ENCODE measurements at places on chromosomes 16 and 17. TPM values are rescaled to one million over a fixed set of nuclear protein-coding genes. Genes with fewer than 3 reads are reported as not detected.

Gene IGF2BP1
- total RNA-seq: 0.52 TPM

Gene ETV4
- total RNA-seq: 0.54 TPM

Gene TUBG1
- total RNA-seq: 38.1 TPM

Gene SSTR5
- total RNA-seq: not detected

GRCh38 chr17:72702998-72703397, 389.5 kb downstream of the SLC39A11 start:
- DNase-seq: no peak

- DNase-seq: no peak
Measured at GRCh38 chr17:77403854-77404253, 263.1 kb downstream of the SEC14L1 start.

- DNase-seq: no peak
Measured at GRCh38 chr17:20307326-20307910, 159.9 kb downstream of the LGALS9B start.

DNA sequence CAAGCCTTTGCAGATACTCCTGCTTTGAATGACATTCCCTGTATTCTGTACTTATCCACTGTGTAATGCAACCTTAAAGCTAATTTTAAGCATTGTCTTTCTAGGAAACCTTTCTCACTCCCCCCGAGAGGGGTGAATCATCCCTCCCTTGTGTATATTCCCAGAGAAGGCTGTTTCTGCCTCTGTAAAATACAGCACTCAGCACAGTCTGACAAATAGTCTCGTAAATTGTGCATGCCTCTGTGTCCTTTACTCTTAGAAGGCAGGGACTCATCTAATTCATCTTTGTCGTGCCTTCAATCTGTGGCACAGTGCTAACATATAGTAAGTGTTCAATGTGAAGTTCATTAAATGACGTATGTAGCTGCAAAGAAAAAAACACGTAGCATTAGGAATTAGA, 200.7 kb downstream of the CA10 start:
- DNase-seq: no peak

- no peak for DNase-seq
Measured at GRCh38 chr16:54291656-54292487, 5.3 kb upstream of the IRX3 start.

DNA sequence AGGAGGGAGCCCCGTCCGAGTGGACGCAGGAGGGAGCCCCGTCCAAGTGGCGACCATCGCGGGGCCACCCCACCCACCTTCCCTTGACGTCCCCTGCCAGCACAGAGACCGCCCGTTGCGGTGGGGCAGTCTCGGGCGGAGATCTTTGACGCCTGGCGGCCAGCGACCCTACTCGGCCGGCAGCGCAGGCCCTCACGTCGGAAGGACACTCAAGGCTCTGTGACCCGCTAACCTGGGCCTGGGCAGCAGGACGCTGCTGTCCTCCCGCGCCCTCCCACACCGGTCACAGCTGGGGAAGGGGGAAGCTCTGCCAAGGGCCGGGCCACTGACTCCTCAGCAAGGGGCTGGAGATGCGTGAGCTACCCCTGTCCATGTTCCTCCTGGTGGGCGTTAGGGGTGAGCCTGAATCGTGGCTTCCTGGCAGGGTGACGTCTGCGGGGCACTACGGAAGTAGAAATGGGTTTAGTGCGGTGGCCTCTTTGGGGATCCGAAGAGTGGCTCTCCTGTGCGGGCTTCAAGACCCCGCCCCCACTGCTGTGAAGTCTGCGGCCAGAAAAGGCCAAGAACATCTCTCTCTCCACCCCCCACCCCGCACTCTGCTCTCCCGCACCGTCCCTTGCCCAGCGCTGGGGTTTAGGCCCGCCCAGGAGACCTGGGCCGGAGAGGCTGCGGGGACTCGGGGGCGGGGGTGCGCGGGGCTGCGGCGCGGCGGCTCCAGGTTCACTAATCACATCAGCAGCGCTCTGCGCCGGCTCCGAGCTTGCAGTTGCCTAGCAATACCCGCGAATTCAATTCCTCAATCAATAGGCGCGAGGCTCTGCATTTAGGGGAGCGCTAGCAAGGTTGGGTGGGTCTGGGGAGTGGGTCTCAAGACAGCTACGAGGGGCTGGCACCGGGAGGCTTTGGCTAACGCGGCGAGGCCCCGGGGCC, 5.8 kb downstream of the CBX8 start:
- DNase-seq: peak; percentile 37

Gene MARCHF10
- total RNA-seq: 8.8 TPM

DNA sequence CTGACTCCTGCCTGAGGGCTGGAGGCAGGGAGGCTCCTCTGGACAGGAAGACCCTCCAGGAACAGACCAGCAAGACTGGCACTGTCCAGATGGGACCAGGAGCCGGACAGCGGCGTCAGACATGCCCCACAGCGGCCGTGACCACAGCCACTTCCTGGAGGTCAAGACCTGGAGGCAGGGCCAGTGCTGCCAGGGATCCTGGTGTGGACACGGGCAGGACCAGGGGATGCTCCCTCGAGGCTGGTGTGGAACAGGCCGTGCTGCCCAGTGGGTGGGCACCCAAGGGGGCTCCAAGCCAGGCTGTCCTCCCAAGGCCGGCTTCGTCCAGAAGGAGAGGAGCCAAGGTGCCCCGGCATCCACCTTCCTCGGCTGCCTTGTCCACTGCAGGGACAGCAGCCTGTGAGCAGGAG, 4.5 kb upstream of the CCDC57 start:
- no peak for DNase-seq

DNA sequence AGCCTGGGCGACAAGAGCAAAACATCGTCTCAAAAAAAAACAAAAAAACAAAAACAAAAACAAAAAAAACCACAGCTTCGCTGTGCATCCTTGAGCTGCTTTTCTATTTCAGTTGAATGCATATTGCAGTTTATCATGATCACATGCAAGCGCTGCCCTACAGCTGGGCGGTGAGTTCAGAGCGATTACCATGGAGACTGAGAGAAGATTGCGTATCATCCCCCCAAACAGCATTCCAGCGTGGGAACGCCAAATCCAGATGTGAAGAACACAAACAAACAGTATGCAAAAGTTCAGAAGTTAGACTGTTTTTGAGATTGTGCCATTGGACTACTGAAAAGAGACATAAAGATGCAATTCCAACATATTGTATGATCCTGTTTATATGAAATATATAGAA, 15.1 kb upstream of the SLC52A1 start:
- peak; percentile 93 for DNase-seq

GRCh38 chr16:87560428-87561199, 41.7 kb upstream of the JPH3 start:
- DNase-seq: peak; percentile 32

Gene C16orf92
- total RNA-seq: not detected

DNA sequence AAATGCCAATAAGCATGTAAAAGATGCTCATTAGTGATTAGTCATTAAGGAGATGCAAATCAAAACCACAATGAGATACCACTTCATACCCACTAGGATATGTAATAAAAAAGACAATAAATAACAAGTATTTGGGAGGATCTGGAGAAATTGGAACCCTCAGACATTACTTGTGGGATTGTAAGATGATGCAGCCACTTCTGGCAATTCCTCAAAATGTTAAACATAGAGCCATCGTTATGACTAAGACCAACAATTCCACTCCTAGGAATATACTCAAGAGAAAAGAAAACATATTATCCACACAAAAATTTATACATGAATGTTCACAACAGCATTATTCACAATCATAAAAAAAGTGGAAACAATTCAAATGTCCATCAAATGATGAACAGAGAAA, 336.2 kb upstream of the PMFBP1 start:
- DNase-seq: no peak

Gene CCL7
- 1.0 TPM for total RNA-seq

DNA sequence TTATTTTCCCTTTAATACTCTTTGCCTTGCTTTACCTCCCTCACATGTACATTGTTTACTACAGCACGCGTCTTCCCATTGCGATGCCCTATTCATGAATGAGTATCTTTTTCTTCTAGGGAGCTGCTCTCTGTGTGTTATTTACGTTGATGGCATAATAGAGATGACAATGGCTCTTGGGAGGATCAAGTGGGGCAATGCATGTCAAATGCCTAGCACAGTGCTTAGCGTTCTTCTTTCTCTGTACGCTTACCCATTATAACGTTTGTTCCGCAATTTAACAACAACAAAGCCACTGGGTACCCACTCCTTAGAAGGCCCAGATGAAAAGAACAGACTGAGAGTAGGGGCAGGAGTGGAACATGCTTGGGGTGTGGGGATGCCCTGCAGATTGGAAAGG, 271.6 kb upstream of the TNRC6C start:
- no peak for DNase-seq

DNA sequence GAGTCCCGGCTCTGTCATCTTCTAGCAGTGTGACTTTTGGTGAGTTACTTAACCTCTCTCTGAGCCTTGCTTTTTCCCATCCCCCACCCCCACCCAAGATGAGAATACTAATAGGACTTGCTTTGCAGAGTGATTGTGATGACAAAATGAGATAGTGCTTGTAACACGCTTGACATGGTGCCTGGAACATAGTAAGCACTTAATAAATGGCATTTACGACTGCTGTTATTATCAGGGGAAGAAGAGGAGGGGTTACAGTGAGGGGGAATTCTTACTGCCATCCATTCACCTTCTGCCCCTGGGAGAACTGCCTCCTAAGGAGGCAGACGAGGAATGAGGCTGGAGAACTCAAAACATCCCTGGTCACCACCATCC, 7.8 kb downstream of the DLX4 start:
- DNase-seq: no peak

GRCh38 chr17:8499614-8500013, 63.9 kb downstream of the NDEL1 start:
- DNase-seq: peak; percentile 11

DNA sequence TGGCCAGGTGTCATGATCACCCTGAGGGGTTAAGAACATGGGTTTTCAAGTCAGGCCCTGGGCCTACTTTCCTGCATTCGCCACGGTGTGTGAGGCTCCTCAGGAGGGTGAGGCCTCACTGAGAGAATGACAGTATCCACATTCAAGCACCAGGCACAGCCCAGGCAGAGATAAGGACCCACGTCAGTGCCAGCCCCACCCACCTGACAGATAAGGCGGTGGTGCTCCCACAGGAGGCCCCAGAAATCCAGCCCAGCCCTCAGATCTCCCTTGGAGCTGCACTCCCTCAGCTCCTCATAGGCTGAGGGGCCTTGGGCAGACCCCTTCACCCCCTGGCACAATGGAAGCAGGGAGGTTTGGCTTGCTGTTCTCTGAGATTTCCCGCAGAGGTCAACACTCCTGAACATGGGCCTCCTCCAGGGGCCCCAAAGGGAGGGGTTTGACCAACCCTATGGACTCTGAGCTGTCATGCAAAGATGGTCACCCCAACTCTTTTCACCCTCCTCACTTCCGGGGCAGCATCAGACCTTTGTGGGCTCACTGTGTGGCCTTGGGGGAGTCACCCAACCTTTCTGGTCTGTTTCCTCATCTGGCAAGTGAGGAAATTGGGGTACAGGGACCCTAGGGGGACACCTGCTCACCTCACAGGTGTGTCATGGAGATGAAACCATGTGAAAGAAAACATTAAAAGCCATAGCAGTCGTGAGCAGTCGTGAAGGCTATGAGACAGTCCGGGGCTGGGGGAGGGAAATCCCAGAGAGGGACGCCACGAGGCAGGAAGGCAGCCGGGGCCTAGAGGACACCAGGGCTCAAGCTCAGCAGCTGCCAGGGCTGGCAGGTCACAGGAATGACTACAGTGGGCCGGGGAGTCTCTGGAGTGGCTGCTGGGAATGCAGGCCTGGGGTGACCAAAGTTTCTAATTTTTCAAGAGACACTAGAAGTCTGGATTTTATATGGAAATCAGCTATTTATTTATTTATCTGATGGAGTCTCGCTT, 15.4 kb downstream of the PLLP start:
- peak; percentile 27 for DNase-seq

Gene CCL16
- total RNA-seq: 0.18 TPM

Gene RDM1
- not detected for total RNA-seq

Gene BAHCC1
- 24.9 TPM for total RNA-seq

Gene NR1D1
- total RNA-seq: 3.2 TPM

DNA sequence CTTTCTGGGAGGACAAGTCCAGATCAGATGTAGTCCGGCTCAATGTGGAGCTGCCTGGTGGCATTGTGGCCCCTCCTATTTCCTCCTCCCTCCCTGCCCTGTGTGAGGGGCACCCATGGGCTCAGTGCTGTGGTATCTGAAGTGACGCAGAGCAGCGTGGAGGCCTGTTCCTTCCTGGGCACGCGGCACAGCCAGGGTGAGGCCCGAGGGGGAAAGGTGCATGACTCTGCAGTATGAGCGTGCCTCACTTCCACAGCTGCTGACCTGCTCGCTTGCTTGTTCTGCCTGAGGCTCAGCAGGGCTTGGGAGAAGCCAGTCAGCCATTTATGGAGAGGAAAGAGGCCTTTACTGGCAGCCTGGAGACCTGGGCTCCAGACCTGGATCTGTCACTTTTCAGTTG, 11.7 kb downstream of the TMEM238L start:
- no peak for DNase-seq

- DNase-seq: no peak
Measured at GRCh38 chr16:70407811-70408274, 31.1 kb downstream of the ST3GAL2 start.

Gene TOB1
- 28.4 TPM for total RNA-seq

GRCh38 chr17:78875363-78876093, 27.5 kb downstream of the CEP295NL start:
- DNase-seq: no peak

DNA sequence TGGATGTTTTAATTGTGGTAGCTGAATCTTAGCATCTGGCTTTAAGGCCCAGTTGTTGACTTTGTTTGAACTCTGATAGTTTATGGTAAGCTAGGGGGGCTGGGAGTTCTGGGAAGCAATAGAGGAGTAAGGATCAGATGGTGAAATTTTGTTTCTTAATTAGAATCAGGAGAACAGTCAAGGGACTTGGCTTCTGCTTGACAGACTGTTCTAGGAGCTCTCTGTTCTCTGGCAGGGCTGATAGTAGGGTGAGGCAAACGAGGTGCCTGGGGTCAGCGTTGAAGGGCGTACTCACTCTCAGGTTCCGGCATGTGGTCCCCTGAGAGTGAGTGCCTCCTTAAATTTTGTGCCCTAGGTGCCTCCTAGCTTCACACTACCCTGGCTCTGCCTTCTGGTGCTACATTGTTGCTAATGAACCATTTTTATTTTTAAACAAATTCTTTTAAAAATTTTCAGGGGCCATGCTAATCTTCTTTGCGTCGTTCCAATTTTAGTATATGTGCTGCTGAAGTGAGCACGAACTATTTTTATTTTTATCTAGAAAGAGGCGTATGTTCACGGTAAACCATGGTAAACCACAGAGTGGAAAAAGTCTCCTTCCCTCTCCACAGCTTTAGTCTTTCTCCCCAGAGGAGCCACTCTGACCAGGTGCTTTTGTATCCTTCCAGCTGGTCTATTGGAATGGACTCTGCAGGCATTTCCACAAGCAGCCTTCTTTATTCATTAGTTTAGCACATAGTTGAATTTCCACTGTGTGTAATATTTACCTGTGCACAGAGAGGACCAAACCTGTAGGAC, 19.7 kb downstream of the SLC7A6 start:
- no peak for DNase-seq

Gene VAT1L
- total RNA-seq: 3.3 TPM

GRCh38 chr17:9427465-9428315, 147.9 kb downstream of the STX8 start:
- DNase-seq: no peak

GRCh38 chr17:59107306-59107670, 608 bp upstream of the TRIM37 start:
- DNase-seq: no peak

GRCh38 chr17:38881600-38882191, 11.8 kb downstream of the LASP1 start:
- DNase-seq: peak; percentile 94

Gene TPSD1
- not detected for total RNA-seq
